ENCODE measurements at places on chromosomes 6 and 20.

- DNase-seq = no peak
Observed at GRCh38 chr6:26613201-26613600, 16.4 kb downstream of the ABT1 start.

DNA sequence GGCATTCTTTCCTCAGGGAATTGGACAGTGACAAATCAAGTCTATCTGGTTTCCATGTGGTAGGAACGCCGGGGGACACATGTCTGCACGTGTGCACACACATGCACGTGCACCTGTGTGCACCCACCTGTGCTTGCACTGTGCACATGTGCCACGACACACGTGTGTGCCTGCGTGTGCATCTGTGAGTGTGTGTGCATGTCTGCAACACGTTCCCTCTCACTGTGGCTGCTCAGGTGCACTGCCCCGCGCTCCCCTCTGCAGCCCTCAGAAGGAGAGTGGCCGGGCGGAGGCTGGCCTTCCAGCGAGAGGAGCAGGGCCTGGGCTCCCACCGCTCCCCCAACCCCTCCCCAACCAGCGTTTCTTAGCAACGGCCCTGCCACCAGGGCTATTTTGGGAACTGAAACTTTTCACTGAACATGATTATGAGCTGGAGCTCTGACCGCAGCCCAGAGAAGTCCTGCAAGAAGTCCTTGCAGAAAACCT is 147.8 kb downstream of the PHACTR3 start:
- DNase-seq = no peak

GRCh38 chr6:147366290-147366689 is 142.2 kb upstream of the SAMD5 start:
- DNase-seq = no peak

- DNase-seq = no peak
Observed at GRCh38 chr6:111590209-111590980, 15.3 kb downstream of the TRAF3IP2 start.

- DNase-seq = peak; percentile 60
Observed at GRCh38 chr6:21539621-21540100, 53.9 kb upstream of the SOX4 start.

- DNase-seq = no peak
Observed at GRCh38 chr6:90610751-90611542, 24.1 kb upstream of the MAP3K7 start.

GRCh38 chr6:90457867-90458259 is 129.0 kb downstream of the MAP3K7 start:
- DNase-seq = no peak

- DNase-seq = no peak
Observed at GRCh38 chr6:148069256-148069655, 273.4 kb upstream of the SASH1 start.

DNA sequence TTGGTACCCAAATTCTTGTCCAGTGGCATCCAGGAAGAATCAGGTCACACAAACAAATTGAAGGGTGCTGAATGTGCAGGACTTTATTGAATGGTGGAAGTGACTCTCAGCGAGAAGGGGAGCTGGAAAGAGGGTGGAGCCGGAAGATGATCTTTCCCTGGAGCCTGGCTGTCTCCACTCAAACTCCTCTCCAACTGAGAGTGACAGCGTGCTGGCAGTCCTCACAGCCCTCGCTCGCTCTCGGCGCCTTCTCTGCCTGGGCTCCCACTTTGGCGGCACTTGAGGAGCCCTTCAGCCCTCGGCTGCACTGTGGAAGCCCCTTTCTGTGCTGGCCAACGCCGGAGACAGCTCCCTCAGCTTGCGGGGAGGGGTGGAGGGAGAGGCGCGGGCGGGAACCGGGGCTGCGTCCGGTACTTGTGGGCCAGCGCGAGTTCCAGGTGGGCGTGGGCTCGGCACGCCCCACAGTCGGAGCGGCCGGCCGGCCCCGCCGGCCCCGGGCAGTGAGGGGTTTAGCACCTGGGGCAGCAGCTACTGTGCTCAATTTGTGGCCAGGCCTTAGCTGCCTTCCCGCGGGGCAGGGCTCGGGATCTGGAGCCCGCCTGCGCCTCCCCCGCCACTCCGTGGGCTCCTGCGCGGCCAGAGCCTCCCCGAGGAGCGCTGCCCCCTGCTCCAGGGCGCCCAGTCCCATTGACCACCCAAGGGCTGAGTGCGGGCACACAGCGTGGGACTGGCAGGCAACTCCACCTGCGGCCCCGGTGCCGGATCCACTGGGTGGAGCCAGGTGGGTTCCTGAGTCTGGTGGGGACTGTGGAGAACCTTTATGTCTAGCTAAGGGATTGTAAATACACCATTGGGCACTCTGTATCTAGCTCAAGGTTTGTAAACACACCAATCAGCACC is 26.7 kb upstream of the MBOAT1 start:
- no peak for DNase-seq

DNA sequence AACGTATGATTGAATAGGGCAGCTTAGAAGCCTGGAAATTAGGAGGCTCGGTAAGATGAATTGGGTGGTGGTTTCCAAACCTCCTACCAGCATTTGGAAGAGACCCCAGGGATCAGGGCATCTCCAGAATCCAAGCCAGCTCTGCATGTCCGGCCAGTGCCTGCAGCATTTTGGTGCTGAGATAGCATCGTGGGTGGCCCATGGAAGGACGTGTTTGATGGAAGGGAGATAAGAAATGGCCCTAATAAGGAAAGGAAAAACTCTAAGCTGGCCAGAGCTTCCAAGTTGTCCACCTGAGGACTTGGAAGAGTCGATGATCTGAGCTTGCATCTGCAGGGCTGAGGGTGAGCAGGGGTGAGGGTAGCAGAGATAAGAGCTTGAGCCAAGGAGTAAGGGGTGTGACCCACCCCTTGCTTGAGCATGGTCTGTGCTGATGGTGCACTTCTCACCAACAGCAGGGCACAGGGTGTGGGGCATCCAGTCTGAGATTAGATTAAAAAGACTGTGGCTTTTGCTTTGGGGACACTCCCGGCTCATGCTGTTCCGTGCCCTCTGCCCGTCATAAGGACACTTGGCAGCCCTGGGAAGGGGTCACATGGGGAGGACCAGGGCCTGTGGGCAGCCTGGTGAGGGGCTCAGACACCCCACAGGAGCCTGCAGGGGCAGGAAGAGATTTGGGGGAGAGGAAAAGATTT is 213.2 kb downstream of the ERMARD start:
- no peak for DNase-seq

DNA sequence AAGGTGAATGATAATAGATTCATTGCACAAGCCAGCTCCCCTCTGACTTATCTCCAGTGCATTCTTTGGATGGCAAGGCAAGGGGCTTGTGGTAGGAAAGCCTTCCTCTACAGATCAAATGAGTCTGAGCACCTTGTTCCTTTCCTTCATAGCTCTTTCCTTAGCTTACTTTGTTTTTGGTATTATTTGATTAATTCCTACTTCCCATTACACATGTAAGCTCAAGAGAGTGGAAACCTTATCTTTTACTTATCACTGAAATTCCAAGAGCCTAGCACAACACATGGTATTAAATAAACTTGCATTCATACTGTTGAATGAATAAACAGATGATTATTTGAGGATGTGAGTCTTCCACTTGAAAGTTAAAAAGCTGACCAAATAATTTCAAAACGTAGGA is 41.7 kb downstream of the FRK start:
- no peak for DNase-seq

- DNase-seq = no peak
Observed at GRCh38 chr6:11096109-11096508, 2.5 kb downstream of the SMIM13 start.

DNA sequence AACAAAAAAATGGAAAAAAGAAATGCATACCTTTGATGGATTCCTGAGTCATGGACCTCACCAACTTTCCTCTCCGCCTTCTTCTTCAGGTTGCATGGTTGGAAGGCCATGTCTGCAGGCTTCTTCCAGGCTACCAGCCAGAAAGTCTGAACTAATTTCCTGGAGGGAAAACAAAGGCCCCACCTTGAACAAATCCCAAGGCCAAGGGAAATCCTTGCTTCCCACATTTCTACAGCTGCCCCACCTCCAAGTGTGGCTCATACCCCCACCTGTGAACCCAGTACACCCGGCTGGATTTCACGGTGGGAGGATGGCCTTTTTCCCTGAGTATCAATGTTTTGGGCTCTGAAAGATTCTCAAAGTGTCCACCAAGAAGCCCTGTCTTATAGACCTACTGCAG is 22.4 kb downstream of the IL17A start:
- DNase-seq = no peak

DNA sequence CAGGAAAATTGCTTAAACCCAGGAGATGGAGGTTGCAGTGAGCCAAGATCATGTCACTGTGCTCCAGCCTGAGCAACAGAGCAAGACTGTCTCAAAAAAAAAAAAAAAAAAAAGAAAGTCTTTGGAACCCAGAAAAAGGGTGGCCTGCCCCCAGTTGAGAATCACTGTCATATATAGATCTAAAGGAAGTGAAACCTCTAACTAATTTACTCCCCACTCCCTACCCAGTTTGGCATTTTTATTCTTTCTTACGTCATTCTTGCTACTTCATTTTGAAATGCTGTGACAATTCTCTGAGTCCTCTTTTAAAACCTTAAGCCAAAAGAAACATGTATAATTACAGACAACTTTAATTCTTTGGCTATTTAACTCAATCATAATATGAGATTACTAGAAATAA is 254.8 kb downstream of the CDC5L start:
- no peak for DNase-seq

DNA sequence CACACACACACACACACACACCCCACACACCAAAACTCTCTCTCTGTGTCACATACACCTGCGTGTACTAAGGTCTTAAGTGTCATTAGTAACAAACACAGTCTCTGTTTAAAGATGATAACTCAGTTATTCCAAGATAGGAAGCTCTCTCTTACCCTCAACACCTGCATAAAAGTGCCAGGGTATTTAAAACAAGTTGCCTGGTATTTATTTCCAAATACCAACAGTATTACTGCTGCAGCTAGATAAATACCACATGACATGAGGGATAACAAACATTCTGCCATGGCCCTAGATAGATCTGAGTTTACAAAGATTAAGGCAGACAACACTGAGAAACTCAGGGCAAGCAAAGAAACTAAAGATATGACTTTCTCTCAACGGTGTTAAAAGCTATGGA is 118.5 kb downstream of the SIM1 start:
- no peak for DNase-seq

- DNase-seq = no peak
Observed at GRCh38 chr6:112116221-112116620, 28.8 kb downstream of the FAM229B start.

GRCh38 chr6:161568885-161569456 is 295.1 kb upstream of the AGPAT4 start:
- no peak for DNase-seq

DNA sequence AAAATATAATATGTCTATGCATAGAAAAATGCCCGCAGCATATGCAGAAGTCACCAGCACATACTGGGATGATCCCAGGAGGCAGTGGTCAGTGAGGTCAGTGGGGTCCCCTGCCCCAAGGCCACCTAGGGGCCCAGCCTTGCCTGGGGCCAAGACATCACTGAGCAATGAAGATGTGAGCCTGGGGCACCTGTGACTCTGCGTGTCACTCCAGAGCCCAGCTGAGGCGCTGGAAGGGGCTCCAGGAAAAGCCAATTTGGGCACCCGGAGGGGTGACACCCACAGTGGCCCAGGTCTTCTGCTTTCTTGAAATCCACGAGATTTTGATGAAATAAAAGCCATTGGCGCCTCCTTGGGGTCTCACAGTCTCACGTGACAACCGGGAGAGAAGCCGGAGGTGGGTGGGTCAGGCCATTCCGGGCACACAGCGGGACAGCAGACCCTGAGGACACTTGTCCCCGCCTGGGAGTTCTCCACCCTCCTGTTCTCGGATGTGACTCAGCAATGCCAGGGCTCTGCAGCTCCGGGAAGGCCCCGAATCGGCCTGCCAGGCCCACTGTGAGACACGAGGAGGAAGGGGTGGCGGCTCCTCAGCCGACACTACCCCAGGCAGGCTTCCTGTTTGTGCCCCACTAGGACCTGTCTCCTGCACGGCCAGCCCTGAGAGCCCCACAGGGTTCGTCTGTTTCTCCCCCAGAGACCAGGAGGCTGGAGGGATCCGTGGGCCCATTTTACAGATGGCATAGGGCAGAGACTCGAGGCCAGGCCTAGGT is 24.4 kb upstream of the SLCO4A1 start:
- no peak for DNase-seq

- no peak for DNase-seq
Observed at GRCh38 chr20:44722990-44723389, 7.8 kb downstream of the CCN5 start.

GRCh38 chr20:51526754-51527153 is 15.8 kb downstream of the NFATC2 start:
- no peak for DNase-seq

- DNase-seq = no peak
Observed at GRCh38 chr6:27865850-27866356, 46.3 kb downstream of the OR2B2 start.

DNA sequence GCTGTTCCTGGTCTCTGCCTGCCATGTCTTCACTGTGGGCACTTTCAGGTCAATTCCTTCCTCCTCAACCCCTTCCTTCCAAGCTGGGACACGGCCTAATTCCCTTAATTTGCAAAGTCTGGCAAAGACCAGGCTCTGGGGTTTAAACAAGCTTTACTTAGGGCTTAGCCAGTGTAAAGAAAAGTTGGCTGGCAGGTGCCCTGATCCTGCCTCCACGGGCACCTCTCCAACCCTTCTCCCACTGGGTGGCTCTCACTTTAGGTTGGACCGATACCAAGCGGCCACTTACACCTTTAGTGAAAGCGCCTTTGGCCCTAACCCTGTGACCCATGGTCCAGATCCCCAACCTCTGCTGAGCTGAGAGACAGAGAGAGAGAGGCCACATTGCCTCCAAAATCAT is 13.7 kb upstream of the MLN start:
- DNase-seq = no peak

DNA sequence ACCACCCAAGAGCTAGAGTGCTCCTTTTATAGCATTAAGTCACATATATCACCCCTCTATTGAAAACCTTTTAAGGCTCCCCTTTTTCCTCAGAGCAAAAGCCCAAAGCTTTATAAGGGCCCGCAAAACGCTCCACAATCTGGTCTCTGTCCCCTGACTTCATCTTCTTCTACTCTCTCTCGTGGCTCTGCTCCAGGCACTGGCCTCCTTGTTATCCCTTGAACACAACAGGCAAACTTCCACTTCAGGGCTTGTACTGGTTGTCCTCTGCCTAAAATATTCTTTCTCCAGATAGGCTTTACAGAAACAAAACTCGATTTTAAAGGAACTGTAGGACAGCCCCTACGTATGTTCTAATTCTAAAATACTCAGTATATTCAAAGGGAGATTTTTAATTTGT is 44.0 kb upstream of the SPDEF start:
- DNase-seq = no peak

GRCh38 chr6:135281227-135281626 is 100.1 kb downstream of the MYB start:
- DNase-seq = no peak

- DNase-seq = no peak
Observed at GRCh38 chr20:16481977-16482376, 91.3 kb downstream of the KIF16B start.

- DNase-seq = no peak
Observed at GRCh38 chr20:43191143-43191542, 1.4 kb upstream of the PTPRT start.

- DNase-seq = no peak
Observed at GRCh38 chr6:130482645-130483390, 117.0 kb downstream of the TMEM200A start.

- DNase-seq = no peak
Observed at GRCh38 chr6:32460528-32460927, 20.8 kb downstream of the HLA-DRA start.

GRCh38 chr6:145561095-145562072 is 173.9 kb downstream of the EPM2A start:
- DNase-seq = no peak

Measured in D721Med (cell line).